ENCODE measurements at places on chromosomes 12 and 14.
A peak's percentile ranks its signal among the peaks of the same experiment; 100 is the strongest.

- DNase-seq = peak; percentile 53
Measured at GRCh38 chr14:28756884-28757570, 9.6 kb upstream of the FOXG1 start.

DNA sequence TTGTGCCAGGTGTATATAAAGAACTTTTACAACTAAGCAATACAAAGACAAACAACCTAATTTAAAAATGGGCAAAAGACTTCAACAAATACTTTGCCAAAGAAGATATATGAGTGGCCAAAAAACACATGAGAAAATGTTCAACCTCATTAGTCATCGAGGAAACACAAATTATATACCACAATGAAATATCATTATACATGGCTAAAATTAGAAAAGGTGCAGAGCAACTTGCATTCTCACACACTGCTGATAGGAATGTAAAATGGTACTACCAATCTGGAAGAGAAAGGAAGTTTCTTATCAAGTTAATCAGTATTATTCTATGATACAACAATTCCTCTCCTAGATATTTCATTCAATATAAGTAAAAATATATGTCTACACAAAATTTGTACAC lies 131.6 kb upstream of the FRMD6 start:
- no peak for DNase-seq

DNA sequence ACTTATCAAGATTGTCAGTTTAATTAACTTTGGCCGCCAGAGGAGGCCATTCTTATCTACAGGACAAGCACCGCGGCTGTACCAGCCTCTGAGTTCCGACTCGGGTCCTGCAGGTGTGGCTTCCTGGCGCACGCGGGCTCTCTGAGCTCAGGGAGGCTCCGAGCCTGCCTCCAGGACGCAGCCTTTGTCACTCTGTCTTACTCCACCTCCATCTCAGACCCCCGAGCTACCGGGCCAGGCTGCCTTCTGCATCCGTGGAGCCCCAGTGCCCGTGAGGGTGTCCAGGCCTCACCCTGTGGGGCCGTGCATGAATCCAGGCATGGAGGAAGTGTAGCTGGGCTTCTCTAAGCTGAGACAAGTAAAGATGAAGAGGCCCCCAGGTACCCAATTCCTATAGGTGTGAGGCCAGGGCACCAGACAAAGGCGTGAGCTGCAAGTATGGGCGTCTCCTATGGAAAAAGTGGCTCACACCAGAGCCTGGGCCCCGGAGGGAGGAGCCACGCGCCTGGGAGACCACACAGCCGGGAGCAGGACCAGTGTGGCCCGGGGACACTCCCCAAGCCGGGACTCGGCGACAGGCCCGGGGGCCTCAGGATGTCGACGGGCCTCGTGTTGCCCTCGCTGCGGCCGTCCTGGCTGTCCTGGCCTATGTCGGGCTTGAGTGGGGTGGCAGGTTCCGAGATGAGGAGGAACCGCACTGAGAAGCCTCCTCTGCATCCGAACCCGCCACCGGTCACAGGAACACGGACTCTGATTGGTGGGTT lies 42.8 kb downstream of the NOC4L start:
- DNase-seq = no peak

GRCh38 chr14:96078625-96079016 lies 39.5 kb downstream of the C14orf132 start:
- DNase-seq = no peak

All from endothelial cell (in vitro differentiated cells).